ENCODE measurements at places on chromosomes 1 and 21.

- DNase-seq = no peak
Measured at GRCh38 chr1:4485398-4485797, 169.0 kb upstream of the AJAP1 start.

- no peak for DNase-seq
Measured at GRCh38 chr1:174872615-174873058, 127.1 kb upstream of the CACYBP start.

DNA sequence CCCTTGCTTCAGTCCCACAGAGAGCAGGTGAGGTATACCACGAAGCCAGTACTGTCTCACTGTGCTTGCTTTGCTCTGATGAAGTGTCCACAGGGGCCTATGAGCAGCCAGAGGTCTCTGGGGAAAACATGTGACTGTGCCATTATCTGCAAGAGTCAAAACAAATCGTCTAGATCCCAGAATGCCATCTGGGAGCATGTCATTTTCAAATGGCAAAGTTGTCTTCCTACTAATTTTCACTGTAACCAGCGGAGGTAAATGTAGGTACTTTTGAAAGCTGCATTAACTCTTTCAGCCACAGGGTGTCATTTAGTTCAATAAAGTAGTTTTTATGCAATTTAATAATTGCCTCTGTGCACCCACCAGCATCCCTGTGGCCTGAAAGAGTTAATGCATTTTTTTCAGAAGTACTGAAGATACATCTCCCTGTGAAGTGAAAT, 173.6 kb upstream of the SGIP1 start:
- DNase-seq = no peak

GRCh38 chr1:68624233-68624632, 127.4 kb upstream of the DEPDC1 start:
- peak; percentile 82 for DNase-seq

GRCh38 chr1:202259705-202260104, 66.1 kb downstream of the LGR6 start:
- DNase-seq = no peak

- no peak for DNase-seq
Measured at GRCh38 chr1:48947761-48948537, 171.3 kb upstream of the BEND5 start.

GRCh38 chr21:17693801-17694200, 81.1 kb upstream of the BTG3 start:
- no peak for DNase-seq

DNA sequence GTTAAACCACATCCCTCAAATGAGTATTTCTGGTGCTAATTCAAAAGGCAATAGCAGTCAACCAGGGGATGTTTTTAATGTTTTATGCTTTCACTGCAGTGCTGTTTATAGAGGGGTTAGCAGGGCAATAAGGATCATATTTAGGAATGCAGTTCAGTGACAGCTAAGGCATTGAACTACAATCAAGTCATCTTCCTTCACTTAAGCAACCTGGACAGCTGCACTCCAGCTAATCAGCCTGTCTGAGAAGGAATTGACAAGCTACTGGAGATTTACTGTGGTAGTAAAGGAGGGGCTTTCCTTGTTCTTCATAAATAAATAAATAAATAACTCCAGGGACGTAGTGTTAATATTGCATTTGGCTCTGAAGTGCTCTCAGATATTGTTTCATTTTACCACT, 93.9 kb downstream of the DAB1 start:
- no peak for DNase-seq

DNA sequence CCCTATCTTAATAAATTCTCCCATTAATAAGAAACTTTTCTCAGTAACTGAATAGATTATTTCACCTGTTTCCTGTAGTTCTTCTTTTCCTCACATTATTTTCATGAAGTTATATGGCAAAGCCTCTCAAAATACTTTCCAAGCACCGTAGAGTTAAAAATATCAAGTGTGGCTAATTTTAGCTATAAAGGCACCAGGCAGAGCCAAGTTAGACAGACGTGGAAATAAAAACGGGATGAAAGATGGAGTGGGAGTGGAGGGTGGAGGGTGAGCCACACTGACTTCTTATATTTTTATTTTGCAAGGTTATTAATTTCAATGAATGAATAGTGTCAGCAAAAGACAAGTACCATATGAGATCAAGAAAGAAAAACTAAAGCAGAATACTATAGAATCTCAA, 71.7 kb downstream of the ENAH start:
- DNase-seq = no peak

- no peak for DNase-seq
Measured at GRCh38 chr1:221809091-221810029, 67.5 kb upstream of the DUSP10 start.

- DNase-seq = no peak
Measured at GRCh38 chr1:29121516-29121935, 2.2 kb downstream of the TMEM200B start.

GRCh38 chr1:89739013-89739843, 81.6 kb upstream of the LRRC8D start:
- DNase-seq = peak; percentile 73

DNA sequence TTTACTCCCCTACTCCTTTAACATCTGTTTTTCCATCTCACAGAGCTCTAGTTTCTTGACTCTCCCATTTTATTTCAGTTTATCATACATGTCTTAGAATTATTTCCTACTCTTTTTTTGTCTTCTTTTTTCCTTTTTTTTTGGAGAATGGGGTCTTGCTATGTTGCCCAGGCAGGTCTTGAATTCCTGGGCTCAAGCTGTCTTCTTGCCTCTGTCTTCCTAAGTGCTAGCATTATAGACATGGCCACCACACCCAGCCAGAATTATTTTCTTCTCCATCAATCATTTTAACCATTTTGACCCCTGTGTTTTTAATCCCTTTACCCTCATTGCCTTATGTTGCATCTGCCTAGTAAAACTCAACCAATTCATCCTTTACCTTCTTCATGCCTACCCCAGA, 123.2 kb upstream of the KIAA1614 start:
- DNase-seq = no peak

DNA sequence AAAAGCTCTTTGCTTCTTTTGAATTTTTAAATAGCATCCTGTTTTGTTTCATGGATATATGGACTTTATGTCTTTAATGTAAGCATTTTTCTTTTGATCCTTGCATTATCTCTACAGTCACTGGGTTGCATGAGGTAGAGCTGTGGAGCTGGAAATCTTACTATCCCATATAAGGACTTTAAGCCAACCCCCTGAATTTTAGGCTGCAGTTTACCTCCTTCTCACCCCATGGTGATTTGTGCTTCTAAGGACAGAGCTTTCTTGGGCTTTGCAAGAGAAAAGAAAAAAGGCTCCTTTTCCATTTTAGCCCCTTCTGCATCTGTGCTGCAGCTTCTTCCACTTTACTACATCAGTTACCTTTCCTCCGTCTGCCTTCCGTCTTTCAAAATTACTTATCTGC, 373.8 kb downstream of the HHAT start:
- no peak for DNase-seq

GRCh38 chr21:16794950-16795349, 717.9 kb upstream of the CXADR start:
- peak; percentile 82 for DNase-seq

- no peak for DNase-seq
Measured at GRCh38 chr1:39761557-39762260, 9.4 kb downstream of the OXCT2 start.

- DNase-seq = no peak
Measured at GRCh38 chr1:100628631-100629081, 90.7 kb downstream of the GPR88 start.

DNA sequence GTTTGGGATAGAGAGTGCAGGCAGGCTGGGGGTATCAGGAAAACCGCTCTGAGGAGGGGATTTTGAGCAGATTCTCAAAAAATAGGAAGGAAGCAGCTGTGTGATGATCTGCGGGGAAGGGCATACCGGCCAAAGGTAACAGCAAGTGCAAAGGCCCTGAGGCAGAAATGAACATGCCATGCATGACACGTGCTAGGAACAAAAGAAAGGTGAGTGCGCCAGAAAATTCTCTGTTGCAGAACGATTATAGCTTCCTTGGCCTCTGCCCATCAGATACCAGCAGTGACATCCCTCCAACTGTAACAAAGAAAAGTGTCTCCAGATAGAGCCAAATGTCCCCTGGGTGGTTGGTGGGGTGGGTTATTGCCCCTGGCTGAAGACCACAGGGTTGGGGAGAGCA, 37.0 kb upstream of the FAM131C start:
- no peak for DNase-seq

DNA sequence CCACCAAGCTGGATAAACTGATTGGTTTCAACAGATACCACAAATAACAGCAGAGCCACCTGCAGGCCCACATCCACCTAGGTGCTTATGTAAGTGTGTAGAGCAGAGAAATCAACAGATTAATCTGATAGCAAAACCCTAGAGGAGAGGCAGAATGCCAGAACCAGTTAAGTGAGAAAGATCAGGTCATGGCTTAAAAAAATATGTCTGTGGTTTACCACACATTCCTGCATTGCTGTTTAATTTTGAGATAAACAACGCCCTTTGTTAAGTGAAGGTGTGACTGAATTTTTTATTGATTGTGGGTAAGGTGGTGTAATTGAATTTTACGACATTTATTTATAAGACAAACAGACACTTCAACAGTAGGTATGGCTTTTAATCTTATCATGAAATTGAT, 21.2 kb downstream of the CRNN start:
- no peak for DNase-seq

DNA sequence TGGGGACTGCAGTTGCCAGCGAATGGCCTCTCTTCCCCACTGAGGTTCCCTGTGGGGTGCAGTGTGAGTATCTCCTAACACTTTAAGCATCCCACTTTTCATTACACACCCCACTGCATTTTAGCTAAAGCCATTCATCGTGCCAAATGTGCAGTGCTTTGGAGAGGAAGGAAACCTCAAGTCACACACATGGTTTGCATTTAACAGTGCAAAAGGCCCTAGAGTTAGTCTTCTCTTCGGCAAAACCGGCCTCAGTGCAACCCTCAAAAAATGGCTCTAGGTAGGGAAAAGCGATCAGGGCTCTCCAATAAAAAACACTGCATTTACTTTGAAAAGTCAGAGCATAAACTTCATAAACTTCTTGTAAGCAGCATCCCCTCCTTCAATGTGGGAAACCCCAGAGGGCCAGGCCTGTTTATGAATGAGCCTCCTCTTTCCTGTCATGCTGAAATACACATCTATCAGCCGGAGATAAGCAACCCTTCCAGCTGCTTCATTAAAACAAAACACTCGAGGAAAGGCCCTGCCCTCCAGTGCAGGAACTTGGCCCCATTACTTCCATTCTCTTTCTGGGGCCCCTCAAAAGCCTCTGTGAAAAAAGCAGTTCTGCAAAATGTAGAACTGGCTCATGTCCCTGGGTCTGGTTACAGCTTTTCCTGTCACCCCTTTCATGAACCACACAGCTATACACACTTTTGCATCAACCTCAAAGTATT, 184.0 kb downstream of the CDC7 start:
- DNase-seq = peak; percentile 59

GRCh38 chr1:201192261-201192788, 1.7 kb downstream of the IGFN1 start:
- peak; percentile 39 for DNase-seq

DNA sequence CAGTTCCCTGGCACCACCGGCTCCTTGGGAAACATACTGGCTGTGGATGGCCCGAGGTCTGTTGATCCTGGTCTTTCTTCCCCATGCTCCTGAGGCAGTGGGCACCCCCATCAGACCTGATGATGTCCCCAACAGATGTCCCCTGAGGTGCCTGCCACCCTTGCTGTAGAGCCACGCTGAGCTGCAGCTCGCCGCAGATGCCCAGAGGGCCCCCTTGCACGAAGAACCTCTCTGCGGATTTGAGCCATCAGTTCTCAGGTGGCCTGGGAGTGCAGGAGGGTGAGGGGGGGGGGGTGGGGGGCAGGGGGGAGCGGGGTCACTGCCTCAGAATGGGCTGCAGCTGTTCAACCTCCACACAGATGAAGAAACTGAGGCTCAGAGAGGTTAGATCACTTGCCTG, 60.9 kb downstream of the GLIS1 start:
- DNase-seq = no peak

GRCh38 chr1:113210248-113210647, 137.2 kb downstream of the LRIG2 start:
- DNase-seq = no peak

DNA sequence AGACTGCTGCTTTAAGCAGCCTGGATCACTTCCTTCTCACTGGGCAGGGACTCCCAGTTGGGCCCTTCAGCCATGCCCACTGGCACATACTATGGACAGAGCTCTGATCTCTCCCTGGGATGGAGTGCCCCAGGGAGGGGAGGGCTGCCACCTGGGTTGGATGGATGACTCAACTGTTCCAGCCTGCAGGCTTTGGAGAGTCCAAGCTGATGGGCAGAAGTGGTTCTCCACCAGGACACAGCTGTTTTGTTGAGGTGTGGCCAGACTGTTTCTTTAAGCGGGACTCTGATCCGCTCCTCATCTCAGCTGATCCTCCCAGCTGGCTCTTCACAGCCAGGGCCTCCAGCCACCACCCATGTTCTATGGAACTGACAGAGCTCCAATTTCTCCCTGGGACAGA, 166.9 kb downstream of the MAGI3 start:
- no peak for DNase-seq

DNA sequence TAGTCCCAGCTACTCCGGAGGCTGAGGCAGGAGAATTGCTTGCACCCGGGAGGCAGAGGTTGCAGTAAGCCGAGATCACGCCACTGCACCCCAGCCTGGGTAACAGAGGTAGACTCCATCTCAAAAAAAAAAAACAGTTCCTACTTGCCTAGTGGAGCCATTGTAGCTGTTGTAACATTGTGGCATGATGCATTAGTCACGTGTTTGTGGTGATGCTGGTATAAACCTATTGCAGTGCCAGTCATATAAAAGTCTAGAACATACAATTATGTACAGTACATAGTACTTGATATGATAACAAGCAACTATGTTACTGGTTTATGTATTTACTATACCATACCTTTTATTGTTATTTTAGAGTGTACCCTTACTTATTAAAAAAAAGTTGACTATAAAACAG, 16.2 kb downstream of the KYAT3 start:
- DNase-seq = no peak

- no peak for DNase-seq
Measured at GRCh38 chr21:33268393-33268736, 2.2 kb downstream of the IL10RB start.

- DNase-seq = peak; percentile 37
Measured at GRCh38 chr1:230340526-230341161, 85.5 kb downstream of the PGBD5 start.

- DNase-seq = no peak
Measured at GRCh38 chr1:151562661-151563060, 22.6 kb downstream of the TUFT1 start.

- no peak for DNase-seq
Measured at GRCh38 chr1:183449223-183449770, 23.0 kb upstream of the SMG7 start.

DNA sequence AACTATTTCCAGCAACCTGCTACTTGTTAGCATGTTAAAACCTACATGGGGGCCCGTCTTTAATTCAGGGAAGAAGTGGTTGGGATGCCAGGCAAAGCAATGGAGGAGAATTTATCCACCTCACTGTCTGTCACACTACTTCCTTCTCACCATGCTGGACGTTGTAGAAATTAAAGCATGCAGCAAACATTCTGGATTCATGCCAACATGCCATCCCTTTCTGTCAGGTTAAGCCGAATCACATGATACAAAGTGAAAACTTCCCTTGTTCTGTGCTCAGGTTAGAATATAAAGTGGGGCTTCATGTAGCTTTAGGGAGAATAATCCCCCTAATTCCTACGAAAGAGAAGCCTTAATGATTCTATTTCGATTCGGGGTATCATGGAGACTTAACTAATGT, 95.5 kb downstream of the ERG start:
- no peak for DNase-seq

GRCh38 chr1:66840929-66841328, 39.9 kb upstream of the INSL5 start:
- DNase-seq = no peak
